Central memory CD8-positive, alpha-beta T cell (primary cell): ENCODE measurements at places on chromosomes 16 and 17.

- no peak overlapping the region for H3K4me3 ChIP-seq
- H3K27me3 ChIP-seq: no peaks in the 10 kb centered on the region
- H3K36me3 ChIP-seq: peaks cover 16% of the 10 kb centered on the region
- no peaks in the 10 kb centered on the region for H3K4me1 ChIP-seq
- no peak overlapping the region for H3K27ac ChIP-seq
Observed at GRCh38 chr16:71672803-71673581, 47.0 kb downstream of the MARVELD3 start.

- H3K36me3 ChIP-seq: no peaks in the 10 kb centered on the region
- peaks cover 15% of the 10 kb centered on the region for H3K4me1 ChIP-seq
- no peak for DNase-seq
- peak overlapping the region; percentile 35 for H3K27ac ChIP-seq
- H3K27me3 ChIP-seq: no peaks in the 10 kb centered on the region
Observed at GRCh38 chr17:50853781-50854180, 12.4 kb downstream of the TOB1 start.

DNA sequence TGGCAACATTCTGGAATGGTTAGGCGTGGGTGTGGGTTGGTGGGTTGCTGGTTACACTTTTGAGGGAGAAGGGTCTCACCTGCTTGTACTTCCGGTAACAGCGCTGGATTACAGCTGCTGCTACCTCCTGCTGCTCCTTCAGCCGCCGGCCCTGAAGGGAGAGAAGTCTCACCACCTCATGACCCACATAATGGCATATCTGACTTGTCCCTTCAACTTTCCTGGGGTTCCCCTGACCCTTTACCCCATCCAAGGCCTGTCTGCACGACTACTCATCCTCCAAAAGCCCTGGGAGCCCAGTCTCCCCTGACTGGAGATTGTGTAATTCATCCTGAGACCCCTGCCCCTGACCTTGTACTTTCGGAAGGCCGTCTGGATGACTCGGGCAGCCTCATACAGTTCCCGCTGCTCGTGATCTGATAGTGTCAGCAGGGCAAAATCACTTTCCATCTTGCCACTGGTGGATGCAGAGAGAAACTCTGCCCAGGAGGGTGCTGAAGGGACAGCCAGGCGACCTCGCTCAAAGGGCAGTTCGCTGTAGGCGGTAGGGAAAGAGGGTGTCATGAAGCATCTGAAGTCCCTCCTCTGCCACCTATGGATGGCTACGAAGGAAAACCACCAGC, 2.0 kb upstream of the SPAG7 start:
- peaks cover 20% of the 10 kb centered on the region for H3K4me1 ChIP-seq
- no peaks in the 10 kb centered on the region for H3K27me3 ChIP-seq
- H3K27ac ChIP-seq: no peak overlapping the region
- no peak for DNase-seq
- H3K36me3 ChIP-seq: peaks cover 20% of the 10 kb centered on the region
- no peak overlapping the region for H3K4me3 ChIP-seq

DNA sequence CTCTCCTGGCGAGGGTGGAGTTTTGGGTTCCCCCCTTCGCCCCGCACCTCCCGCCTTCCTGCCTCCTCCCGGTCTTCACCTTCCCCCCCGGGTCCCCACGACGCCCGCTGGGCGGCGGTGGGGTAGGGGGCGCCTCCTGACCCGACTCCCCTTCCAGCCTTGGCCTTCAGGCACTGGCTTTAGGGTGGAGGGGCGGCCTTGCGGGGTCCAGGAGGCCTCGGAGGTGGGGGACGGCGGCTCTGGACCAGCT, 2.4 kb downstream of the SLC16A3 start:
- no peaks in the 10 kb centered on the region for H3K27me3 ChIP-seq
- H3K36me3 ChIP-seq: peaks cover 10% of the 10 kb centered on the region
- DNase-seq: no peak
- peaks cover 15% of the 10 kb centered on the region for H3K4me1 ChIP-seq
- H3K4me3 ChIP-seq: no peak overlapping the region

- H3K27ac ChIP-seq: peak within 1 kb of the TSS; percentile 95
- no peak for DNase-seq
- H3K4me3 ChIP-seq: peak within 1 kb of the TSS; percentile 91
- H3K27me3 ChIP-seq: no peaks in the 10 kb centered on the region
Observed at GRCh38 chr17:47693731-47694580, at the start of gene TBKBP1. TBKBP1 (plus strand) TSS chr17:47694161; CDS start chr17:47696113, 1,952 bp downstream.

- H3K4me3 ChIP-seq: no peak overlapping the region
- no peak for DNase-seq
- H3K4me1 ChIP-seq: peaks cover 2% of the 10 kb centered on the region
- H3K27me3 ChIP-seq: peaks cover 43% of the 10 kb centered on the region
- H3K36me3 ChIP-seq: peaks cover under 1% of the 10 kb centered on the region
Observed at GRCh38 chr17:21370430-21370829, 5.7 kb upstream of the KCNJ12 start.

DNA sequence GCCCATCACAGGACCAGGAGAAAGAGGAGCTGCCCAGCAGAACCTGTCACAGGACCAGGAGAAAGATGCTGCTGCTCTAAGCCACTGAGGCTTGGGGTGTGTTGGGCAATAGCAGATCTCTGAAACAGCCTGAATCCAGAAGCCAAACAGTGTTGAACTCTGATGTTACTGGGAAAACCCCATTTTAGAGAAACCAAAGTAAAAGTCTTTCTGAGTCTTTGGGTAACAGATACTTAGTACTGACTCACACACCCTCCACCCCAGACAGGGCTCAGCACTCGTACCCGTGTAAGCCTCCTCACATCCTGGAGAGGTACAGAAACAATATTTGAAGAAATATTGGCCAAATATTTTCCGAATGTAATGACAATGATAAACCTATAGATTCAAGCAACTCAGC, 82.8 kb upstream of the GNG13 start:
- no peak for DNase-seq
- H3K27me3 ChIP-seq: no peaks in the 10 kb centered on the region
- H3K27ac ChIP-seq: no peak overlapping the region
- H3K36me3 ChIP-seq: no peaks in the 10 kb centered on the region

DNA sequence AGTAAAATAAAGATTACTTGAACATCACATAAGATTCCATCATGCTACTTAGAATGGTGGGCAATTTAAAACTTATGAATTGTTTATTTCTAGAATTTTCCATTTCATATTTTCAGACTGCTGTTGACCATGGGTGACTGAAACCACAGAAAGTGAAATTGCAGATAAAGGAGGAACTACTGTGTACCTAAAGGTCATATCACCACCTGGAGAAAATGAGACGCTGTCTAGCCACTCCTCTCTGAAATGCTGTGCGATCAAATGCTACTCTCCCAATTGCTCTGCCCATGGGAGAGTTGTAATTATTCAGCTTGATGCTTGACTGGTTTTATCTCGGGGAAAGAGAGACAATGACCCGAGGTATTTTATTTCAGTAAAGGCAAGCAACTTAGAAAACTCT, 128.9 kb upstream of the ERCC4 start:
- H3K27ac ChIP-seq: no peak overlapping the region
- H3K4me3 ChIP-seq: no peak overlapping the region
- no peaks in the 10 kb centered on the region for H3K4me1 ChIP-seq
- H3K27me3 ChIP-seq: peaks cover 19% of the 10 kb centered on the region
- peaks cover 1% of the 10 kb centered on the region for H3K36me3 ChIP-seq
- DNase-seq: no peak

DNA sequence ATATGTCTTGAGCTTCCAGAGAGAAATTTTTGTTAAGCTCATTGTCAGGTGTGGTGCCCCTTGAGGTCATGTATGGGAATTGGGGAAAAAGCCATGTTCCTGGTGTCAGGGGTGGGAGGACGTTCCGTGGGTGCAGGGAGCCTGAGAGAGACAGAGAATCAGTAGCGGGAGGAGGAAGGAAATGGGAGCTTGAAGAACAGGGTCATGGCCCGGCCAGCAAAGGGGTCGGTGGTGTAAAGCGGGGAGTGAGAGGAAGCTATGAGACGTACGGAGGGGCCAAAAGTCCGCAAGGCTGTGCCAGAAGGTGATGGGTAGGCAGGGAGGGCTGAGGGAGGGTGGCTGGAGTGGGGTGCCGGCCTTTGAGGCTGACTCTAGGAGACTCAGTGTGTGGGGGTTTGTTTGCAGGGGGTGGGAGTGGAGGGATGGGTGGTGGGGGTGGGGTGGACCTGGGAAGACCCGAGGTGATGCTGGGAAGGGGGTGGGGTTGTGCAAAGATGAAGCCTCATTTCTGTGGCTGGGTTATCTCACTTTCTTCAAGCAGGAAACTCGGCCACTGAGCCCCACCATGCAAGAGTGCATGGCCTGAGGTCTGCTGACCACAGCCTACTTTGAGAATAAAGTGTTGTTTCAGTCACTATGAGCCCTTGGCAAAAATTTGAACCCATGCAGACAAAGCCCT, 63.6 kb downstream of the PLCG2 start:
- peak overlapping the region; percentile 94 for H3K27ac ChIP-seq
- H3K4me1 ChIP-seq: peaks cover 31% of the 10 kb centered on the region
- peaks cover 15% of the 10 kb centered on the region for H3K36me3 ChIP-seq
- H3K27me3 ChIP-seq: no peaks in the 10 kb centered on the region
- no peak for DNase-seq

DNA sequence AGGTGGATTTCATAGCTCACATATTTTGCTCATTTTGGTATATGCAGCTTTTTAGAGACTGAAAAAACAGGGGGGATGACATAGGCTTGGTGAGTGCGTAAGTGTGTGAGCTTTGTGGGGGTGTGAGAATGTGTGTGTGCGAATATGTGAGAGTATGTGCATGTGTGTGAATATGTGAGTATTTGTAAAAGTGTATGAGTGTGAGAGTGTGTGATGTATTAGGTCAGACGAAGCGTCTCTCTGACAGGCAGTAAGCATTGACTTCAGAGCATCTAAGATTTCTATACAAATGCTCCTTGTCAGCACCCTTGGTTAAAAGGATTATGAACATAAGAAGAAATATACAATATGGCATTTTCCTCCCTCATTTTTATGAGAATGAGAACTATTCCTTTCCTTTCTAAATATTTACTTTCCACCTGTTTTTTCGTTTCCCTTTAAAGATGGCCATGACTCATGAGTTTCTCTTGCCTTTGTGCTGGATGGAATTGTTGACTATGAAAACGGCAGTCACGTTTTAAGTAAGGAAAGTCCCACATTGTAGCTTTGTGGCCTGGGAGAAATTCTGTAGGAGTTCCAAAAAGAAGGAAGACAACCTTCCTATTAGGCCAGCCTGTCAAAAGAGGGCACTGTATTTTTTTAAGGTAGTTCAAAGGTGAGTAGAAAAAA, 276.4 kb downstream of the FOXL1 start:
- no peaks in the 10 kb centered on the region for H3K36me3 ChIP-seq
- no peaks in the 10 kb centered on the region for H3K4me1 ChIP-seq
- H3K4me3 ChIP-seq: no peak overlapping the region
- no peaks in the 10 kb centered on the region for H3K27me3 ChIP-seq

GRCh38 chr17:4072487-4073157, 70.2 kb downstream of the ZZEF1 start:
- H3K36me3 ChIP-seq: peaks cover 67% of the 10 kb centered on the region
- H3K4me1 ChIP-seq: peaks cover 5% of the 10 kb centered on the region
- DNase-seq: no peak
- no peak overlapping the region for H3K27ac ChIP-seq
- H3K27me3 ChIP-seq: no peaks in the 10 kb centered on the region
- no peak overlapping the region for H3K4me3 ChIP-seq

GRCh38 chr17:6510321-6510977, 45.9 kb downstream of the PITPNM3 start:
- no peak overlapping the region for H3K27ac ChIP-seq
- no peak for DNase-seq
- H3K4me1 ChIP-seq: no peaks in the 10 kb centered on the region
- no peak overlapping the region for H3K4me3 ChIP-seq
- peaks cover under 1% of the 10 kb centered on the region for H3K27me3 ChIP-seq
- no peaks in the 10 kb centered on the region for H3K36me3 ChIP-seq

DNA sequence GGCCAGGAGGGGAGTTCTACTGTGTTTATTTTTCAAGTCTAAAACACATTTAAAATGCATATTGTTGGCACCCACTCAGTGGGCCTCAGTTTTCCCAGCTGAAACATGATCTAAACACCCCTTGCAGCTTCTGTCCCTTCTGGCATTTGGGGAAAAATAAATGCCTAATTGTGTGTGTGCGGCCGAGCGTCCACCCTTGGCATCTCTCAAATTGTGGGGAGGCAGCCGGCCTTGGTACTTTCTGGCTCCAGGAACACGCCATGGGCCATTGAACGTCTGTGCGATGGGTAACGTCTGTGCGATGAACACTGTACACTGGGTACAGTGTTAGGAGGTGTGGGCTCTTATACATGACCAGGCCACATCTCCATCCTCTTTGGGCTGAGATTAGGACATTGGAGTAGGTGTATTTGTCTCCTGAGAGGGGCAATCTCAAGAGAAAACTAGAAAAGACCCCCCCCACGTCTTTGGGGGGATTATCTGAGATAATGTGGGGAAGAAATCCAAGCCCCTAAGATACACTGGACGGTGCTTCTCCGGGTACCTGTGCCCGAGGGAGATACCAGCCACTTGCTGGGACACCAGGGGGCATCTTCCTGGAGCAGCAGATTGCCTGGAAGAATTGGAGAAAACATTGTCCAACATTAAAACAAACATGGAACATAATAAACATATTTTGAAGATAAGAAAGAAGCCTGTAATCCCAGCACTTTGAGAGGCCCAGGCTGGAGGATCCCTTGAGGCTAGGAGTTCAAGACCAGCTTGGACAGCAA, 54.9 kb downstream of the RAB11FIP4 start:
- H3K4me1 ChIP-seq: no peaks in the 10 kb centered on the region
- no peaks in the 10 kb centered on the region for H3K36me3 ChIP-seq
- no peak overlapping the region for H3K27ac ChIP-seq

DNA sequence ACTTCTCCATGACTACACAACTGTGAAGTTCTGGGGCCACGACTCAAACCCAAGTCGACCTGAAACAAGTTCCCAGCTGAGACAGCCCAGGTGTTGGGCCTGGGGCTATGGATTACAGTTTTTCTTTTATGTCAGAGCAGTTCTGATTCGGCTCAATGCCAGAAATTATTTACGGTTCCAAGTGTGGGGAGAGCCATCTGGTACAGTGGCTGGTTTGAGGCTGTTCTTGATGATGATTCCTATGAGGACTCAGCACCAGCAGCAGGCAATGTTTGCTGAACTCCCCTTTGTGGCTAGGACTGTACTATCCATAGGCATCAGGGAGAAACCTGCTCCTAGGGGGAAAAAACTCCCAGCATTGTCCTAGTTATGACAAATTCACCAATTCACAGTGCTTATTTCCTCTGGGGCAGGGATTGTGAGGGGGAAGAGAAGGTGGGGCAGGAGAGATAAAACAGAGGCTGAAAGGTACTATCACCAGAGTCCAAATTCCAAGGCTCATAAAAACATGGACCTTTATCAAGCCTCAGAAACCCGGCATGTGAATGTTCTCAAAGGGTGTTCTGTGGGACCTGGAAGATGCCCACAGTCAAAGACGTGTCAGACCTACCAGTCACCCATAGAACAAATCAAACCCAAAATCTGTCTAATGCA, 18.2 kb upstream of the CMTM4 start:
- DNase-seq: no peak
- H3K27me3 ChIP-seq: peaks cover 10% of the 10 kb centered on the region
- H3K4me1 ChIP-seq: no peaks in the 10 kb centered on the region
- no peak overlapping the region for H3K27ac ChIP-seq
- peaks cover 3% of the 10 kb centered on the region for H3K36me3 ChIP-seq

- peaks cover 7% of the 10 kb centered on the region for H3K27me3 ChIP-seq
- no peaks in the 10 kb centered on the region for H3K36me3 ChIP-seq
- DNase-seq: no peak
- peaks cover 36% of the 10 kb centered on the region for H3K4me1 ChIP-seq
- H3K27ac ChIP-seq: no peak overlapping the region
- no peak overlapping the region for H3K4me3 ChIP-seq
Observed at GRCh38 chr17:41406205-41406604, 8.8 kb upstream of the KRT31 start.
